HAP-1 (cell line): ENCODE measurements at places on chromosomes 1 and 21.

DNA sequence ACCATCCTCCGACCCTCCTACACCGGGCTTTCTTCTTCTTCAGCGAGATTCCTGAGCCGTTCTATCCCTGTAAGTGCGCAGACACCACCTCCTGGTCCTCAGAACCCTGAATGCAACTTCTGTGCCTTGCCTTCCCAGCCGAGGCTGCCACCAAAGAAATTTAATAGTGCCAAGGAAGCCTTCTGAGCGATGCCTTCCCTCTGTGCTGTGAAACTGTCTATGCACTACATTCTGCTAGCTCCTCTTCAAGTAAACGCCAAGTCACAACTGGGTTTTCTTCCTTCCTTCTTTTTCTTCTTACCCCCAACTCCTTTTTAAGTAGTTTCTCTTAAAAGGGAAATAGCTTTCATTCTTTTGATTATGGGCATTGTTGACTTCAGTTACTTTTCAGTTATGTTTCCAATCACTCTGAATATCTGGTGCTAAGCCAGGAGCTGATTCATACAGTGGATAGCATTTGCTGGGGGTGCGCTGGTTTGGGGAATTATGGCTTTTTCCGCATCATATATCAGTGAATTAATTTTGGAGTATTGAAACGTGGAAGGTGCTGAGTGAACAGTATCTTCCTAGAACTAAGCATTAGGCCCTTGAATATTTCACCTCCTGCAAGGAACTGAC lies 38.6 kb upstream of the GPR88 start:
- DNase-seq = no peak

- no peak for DNase-seq
Measured at GRCh38 chr1:233105225-233105624, 154.8 kb downstream of the NTPCR start.

GRCh38 chr1:166088572-166088955 lies 78.2 kb downstream of the FAM78B start:
- DNase-seq = no peak

GRCh38 chr1:231613419-231614349 lies 12.9 kb upstream of the DISC1 start:
- no peak for DNase-seq

DNA sequence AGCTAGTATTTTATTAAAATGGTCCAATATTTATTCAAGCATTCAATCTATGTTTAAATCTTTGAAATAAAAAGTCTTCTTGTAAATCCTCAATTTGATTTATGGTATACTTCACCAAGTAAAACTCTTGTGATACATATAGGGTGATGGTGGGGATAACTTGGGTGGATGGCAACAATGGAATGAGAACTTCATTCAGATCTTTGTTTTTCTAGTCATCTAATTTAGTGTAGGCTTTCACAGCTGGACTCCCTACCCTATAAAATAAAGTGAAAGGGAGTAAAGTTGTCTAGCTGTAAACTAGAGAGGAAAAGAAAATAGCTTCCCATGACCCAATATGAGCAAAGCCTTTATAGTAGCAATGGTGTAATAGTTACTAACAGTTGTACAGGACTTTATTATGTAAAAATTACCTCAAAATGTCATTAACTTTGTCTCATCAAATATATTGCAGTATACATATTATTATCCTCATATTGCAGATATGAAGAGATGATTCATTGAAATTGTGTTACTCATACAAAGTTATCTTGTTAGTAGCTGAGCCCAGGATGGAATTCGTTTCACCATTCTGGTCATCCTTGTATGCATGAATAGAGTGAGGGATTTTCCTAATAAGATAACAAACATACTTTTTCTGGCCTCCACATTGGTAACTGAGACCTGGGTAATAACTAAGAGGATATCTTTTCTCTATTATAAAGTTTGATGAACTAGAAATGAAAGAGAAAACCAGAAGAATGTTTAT lies 1377.7 kb upstream of the ADGRL4 start:
- DNase-seq = no peak

DNA sequence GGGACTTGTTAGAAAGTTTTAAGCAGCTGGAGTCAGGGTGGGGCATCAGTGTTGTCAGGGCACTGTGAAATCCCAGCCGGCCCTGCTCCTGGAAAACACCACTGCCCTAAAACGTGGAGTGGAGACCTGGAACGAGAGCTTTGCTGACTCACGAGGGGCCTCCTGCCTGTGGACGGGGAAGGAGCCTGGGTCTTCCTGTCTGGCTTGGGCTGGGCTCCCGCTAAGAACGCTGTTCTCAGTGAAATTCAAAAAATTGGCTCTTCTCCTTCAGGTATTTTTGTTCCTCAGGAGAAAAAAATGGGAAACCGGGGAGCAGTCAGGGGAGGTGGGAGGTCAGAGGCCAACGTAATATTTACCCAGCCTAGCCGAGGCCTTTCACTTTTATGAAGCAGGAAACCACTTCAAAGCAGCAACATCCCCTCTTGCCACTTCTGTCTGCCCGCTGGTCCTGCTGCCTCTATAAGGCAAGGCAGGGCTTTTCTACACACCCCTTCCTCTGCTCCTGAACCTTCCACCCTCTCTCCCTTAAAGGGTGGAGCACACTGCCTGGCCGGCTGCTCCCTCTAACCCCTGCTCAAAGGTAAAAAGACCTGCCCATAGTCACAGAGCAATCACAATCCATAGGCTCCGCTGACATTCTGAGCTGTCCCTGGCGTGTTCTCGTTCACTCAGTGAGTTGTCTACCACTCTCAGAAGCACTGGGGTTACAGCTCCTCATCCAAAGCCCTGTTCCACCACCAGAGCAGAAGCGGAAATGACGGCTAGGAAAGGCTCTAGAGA lies 8.0 kb downstream of the PLXNA2 start:
- no peak for DNase-seq

DNA sequence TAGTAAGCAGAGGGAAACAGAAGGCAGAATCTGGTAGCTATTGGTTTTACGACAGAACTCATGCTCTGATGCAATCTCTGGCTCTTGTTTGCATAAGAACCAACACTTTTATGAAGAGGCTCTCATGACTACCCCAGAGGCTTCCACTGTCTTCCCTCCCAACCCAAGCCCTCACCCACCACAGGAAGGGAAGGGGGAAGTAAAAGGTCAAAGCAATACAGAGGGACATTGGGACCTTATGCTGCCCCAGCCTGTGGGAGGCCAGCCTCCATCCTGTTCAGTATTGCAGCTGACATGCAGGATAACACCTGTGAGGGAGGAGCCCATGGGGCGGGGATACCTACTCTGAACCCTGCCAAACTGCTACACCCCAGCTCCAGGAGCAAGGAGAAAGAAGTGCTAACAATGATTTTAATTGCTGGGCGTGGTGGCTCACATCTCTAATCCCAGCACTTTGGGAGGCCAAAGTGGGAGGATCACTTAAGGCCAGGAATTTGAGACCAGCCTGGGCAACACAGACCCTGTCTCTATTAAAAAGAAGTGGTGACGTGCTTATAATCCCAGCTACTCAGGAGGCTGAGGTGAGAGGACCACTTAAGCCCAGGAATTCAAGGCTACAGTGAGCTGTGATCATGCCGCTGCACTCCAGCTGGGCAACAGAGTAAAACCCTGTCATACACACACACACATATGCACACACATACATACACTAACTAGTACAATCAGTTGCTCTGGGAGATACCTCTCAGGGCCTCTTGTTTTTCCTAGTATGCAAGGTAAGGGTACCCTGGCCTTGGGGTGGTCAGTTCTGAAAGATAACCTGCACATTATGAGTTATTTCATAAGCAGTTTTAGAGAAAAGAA lies 9.5 kb downstream of the MR1 start:
- peak; percentile 54 for DNase-seq

GRCh38 chr1:43786201-43786958 lies 79.0 kb downstream of the ST3GAL3 start:
- no peak for DNase-seq

DNA sequence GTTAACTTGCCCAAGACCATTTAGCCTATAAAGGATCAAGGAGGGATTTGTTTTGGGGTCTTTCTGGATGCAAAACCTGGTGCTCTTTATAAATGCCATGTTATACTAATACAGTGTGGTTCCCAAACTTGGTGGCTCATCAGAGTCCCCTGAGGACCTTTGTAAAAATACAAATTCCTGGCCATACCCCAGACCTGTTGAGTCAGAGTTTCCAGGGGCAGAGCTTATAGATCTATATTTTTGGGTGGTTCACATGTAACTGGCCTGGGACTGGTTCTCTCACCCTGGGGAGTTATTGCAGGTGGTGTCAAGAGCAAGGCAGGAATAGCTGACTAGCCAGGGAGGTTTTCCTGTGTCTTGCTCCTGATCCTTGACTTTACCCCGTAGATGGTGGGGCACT lies 136.9 kb upstream of the HNRNPU start:
- no peak for DNase-seq

DNA sequence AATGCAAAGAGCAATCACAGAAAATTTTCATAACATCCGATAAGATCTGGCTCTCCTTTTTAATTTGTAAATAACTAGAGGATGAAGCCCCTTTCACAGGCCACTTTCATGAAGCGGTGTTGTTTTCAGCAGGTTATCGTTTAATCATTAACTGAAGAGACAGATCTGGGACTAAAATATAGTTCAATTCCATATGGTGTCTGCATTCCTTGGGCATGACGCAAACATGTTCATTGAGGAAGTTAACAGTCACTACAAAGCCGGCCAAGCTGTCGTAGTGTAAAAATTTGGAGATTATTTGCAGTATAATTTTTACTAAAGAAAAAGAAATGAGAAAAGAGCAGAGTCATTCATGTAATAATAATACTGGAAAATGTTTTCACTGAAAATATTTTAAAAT lies 565.2 kb upstream of the ADAMTS5 start:
- no peak for DNase-seq

- no peak for DNase-seq
Measured at GRCh38 chr1:908661-909060, 15.1 kb upstream of the SAMD11 start.

- DNase-seq = no peak
Measured at GRCh38 chr1:99704356-99704816, 58.5 kb downstream of the PALMD start.

DNA sequence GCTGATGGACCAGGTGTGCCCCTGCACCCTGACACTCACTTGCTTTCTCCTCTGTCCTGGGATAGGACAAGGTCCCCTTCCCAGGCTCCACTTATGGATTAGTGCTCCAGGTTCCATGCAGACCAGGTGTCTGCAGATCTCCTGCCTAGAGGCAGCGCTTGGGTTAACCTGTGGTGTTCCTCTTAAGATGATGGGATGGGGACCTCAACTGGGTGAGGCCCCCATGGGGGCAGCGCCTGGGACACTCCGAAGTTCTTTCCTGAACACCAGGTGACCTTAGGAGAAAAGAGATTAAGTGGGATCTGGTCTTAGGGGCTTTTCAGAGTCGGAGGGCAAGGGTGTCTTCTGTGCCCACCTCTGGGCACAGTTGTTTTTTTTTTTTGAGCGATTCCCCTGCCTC lies 21.2 kb downstream of the TNNT2 start:
- DNase-seq = no peak

GRCh38 chr1:212718499-212718898 lies 18.9 kb upstream of the BATF3 start:
- no peak for DNase-seq

- no peak for DNase-seq
Measured at GRCh38 chr1:5742801-5743200, 249.4 kb downstream of the NPHP4 start.

GRCh38 chr1:239976130-239976968 lies 115.3 kb upstream of the FMN2 start:
- DNase-seq = peak; percentile 65

DNA sequence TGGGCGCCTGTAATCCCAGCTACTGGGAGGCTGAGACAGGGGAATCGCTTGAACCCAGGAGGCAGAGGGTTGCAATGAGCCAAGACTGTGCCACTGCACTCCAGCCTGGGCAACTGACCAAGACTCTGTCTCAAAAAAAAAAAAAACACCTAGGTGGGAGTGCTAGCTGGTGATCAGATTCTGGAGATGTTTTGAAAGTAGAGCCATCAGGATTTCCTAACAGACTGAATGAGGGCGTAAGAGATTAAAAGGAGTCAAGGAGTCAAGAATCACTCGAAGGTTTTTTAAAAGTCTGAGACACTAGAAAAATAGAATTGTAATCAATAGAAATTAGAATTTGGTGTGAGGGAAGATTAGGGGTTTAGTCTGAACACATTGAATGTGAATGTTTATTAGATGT lies 73.8 kb downstream of the HSF2BP start:
- DNase-seq = no peak

- no peak for DNase-seq
Measured at GRCh38 chr1:210830034-210831028, 303.6 kb downstream of the KCNH1 start.

DNA sequence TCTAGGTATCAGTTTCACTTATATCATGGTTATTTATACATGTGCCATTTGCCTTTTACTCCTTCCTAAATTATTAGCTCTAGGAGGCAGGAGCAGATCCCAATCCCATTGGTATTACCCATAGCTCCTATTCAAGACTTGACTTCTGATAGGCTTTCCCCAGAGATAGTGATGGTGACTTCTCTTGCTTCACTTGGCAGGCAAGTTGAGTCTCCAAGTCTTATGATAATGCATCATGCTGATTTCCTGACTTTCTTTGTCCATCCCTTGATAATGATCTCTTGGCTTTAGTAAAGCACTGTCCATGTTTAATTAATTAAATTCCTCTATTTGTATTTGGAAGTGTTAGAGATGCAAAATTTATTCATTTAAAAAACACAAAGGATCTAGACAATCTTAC lies 253.5 kb upstream of the ADAMTS5 start:
- no peak for DNase-seq

DNA sequence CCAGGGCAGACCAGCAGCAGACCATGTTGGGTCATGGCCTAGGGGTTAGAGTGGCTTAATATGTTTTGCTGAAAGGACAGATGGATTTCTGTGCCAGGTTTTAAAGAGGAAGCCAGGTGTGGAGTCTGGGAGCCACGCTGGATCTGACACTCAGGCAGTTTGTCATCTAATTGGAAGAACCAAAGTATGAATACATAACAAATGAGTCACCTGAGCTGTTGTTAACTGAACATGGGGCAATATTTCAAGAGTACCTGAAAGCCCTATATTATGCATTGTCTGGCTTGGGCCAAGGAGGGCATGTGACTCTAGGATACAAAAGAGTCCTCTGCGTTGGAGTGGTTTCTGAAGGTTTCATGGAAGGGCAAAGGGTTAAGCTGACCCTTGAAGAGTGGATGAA lies 70.6 kb downstream of the LMO4 start:
- DNase-seq = no peak

- DNase-seq = no peak
Measured at GRCh38 chr1:245007852-245008251, 143.5 kb upstream of the HNRNPU start.

DNA sequence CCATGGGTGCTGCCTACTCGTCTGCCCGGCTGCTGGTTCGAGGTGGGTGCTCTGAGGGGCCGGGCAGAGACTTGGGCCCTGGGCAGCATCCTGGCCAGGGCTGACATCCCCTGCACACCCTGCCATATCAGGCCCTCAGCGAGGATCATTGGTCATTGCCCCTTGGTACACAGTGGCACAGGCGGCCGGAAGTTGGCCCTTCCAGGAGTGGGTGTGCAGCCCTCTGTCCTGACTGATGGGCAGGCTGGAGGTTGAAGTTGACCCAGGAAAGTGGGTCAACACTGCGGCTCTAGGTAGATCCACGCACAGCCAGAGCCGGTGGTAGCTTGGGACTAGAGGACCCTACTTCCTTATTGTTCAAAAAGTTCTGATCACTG lies 72.9 kb downstream of the TRIM11 start:
- DNase-seq = no peak

- DNase-seq = no peak
Measured at GRCh38 chr1:96682056-96682455, 39.5 kb upstream of the PTBP2 start.

GRCh38 chr1:177209357-177209756 lies 38.6 kb downstream of the BRINP2 start:
- no peak for DNase-seq

GRCh38 chr1:39915499-39916129 lies 13.9 kb upstream of the MYCL start:
- no peak for DNase-seq
